ENCODE measurements at places on chromosomes 11 and 22.

- peaks cover 15% of the 10 kb centered on the region for H3K4me1 ChIP-seq
- H3K36me3 ChIP-seq = no peaks in the 10 kb centered on the region
- DNase-seq = no peak
- no peak overlapping the region for H3K4me3 ChIP-seq
- H3K27me3 ChIP-seq = no peaks in the 10 kb centered on the region
These were observed 32.1 kb downstream of the GRIK4 start for GRCh38 chr11:120543521-120544215.

GRCh38 chr22:25853501-25854284 is 111.7 kb downstream of the MYO18B start:
- H3K4me3 ChIP-seq = no peak overlapping the region
- no peak overlapping the region for H3K27ac ChIP-seq
- H3K4me1 ChIP-seq = no peaks in the 10 kb centered on the region
- H3K36me3 ChIP-seq = peaks cover 50% of the 10 kb centered on the region
- no peaks in the 10 kb centered on the region for H3K27me3 ChIP-seq

- no peak overlapping the region for H3K4me3 ChIP-seq
- no peak overlapping the region for H3K27ac ChIP-seq
- no peaks in the 10 kb centered on the region for H3K4me1 ChIP-seq
- H3K36me3 ChIP-seq = no peaks in the 10 kb centered on the region
- no peaks in the 10 kb centered on the region for H3K27me3 ChIP-seq
- DNase-seq = no peak
These were observed 375.1 kb downstream of the SOX6 start for GRCh38 chr11:15981292-15981691.

- no peak for DNase-seq
- no peaks in the 10 kb centered on the region for H3K27me3 ChIP-seq
- no peak overlapping the region for H3K4me3 ChIP-seq
- peaks cover 52% of the 10 kb centered on the region for H3K36me3 ChIP-seq
These were observed 33.0 kb downstream of the SAMM50 start for GRCh38 chr22:43988116-43988820.

DNA sequence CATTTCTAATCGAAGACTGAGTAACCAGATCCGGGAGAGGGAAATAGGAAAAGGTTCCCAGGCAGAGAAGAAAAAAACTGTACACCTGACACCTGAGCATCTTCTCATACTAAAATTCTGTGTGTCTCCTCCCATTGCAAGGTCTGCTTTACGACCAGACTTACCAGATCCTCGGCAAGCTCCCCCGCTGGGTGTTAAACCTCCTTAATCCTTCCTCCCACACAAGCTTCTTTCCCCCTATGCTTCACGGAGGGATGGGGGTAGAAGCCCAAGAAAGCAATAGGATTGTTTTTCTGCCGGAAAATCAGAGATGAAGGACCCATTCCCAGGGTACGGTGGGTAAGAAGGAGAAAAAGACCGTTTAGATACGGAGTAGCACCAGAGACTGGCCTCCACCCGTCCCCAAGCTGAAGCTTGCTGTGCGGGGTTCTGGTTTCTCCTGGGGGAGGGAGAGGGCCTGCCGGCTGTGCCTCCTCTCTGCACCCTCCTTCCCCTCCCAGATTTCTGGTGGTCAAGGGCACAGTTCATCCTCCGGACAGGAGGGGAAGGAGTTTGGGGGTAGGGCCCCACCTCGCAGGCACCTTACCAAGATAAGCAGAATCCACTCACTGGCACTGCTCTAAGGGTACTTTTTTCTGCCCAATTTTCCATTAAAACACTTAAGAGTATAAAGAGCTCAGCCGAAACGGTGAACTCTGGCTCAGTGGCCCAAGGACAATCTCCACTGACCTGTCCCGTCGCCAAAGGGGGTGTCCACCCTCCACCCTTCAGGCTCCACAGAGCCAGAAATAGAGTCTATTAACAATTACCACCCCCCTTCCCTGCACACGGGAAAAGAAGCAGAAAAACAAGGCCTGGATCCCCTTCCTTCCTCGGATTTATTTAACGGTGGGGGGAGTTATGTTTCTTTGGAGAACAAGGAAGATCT is 1.2 kb downstream of the TOB2 start:
- no peaks in the 10 kb centered on the region for H3K27me3 ChIP-seq
- H3K27ac ChIP-seq = peak overlapping the region; percentile 100
- H3K36me3 ChIP-seq = peaks cover 15% of the 10 kb centered on the region
- peaks cover 13% of the 10 kb centered on the region for H3K4me1 ChIP-seq

GRCh38 chr22:45703758-45704157 is 32.1 kb downstream of the ATXN10 start:
- H3K4me1 ChIP-seq = no peaks in the 10 kb centered on the region
- no peaks in the 10 kb centered on the region for H3K27me3 ChIP-seq
- DNase-seq = no peak
- no peak overlapping the region for H3K4me3 ChIP-seq

DNA sequence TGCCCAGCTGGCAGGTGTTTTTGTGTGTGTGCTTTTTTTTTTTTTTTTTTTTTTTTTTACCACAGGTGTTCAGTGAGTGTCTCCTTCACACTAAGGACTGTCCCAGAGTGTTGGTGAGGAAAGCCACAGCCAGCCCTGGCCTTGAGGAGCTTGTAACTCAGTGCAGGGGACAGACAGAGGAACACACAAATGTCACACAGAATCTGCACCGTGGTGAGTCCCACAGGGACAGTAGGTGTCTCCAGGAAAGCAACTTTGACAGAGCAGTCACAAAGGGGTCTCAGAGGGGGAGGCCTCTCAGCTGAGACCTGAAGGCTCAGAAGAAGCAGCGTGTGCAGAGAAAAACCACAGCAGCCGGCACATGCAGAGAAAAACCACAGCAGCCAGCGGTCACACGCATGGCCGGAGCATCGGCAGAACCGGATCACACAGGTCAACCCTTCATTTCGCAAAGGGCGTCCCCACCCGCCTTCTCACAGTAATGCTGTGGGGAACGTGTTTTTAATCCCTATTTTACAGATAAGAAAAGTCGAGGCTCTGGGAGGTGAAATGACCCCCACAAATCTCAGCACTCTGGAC is 101.7 kb upstream of the PRR5 start:
- no peaks in the 10 kb centered on the region for H3K4me1 ChIP-seq
- DNase-seq = no peak
- H3K27ac ChIP-seq = no peak overlapping the region
- no peak overlapping the region for H3K4me3 ChIP-seq
- H3K36me3 ChIP-seq = no peaks in the 10 kb centered on the region

GRCh38 chr22:45462034-45462655 is 40.5 kb upstream of the FBLN1 start:
- H3K4me1 ChIP-seq = peaks cover 7% of the 10 kb centered on the region
- no peak overlapping the region for H3K4me3 ChIP-seq
- H3K27ac ChIP-seq = no peak overlapping the region
- H3K27me3 ChIP-seq = no peaks in the 10 kb centered on the region
- DNase-seq = no peak

DNA sequence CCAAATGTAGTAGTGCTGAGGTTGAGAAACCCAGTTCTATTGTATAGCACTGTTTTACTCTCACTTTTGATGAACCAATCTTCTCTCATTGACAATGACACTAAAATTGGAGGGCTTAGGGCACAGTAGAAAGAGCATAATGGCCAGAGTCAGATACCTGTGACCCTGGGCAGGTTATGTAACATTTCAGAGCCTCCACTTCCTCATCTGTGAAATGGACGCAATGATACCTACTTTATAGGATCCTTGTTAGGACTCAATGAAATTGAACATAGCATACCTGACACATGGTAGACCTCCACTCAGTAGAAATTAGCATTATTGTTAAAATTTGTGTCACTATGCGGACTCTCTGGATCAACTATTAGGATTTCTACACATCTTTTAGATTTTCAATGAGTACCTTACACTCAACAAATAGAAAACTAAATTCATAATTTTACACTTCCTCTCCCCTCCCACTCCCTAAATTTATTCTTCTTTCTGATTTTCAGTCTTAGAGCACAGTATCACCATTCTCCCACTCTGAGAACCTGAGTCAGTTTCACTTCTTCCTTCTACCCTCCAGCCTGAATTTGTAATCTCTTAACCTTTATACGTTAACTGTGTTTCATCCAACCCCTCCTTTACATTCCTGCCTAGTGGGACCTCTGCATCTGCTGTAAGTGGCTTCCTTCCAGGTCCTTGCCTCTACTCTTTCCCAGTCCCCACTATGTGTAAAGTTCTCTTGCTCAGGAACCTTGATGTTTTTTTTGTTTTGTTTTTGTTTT is 78.3 kb downstream of the MICAL2 start:
- no peak for DNase-seq
- peaks cover 41% of the 10 kb centered on the region for H3K4me1 ChIP-seq
- H3K27me3 ChIP-seq = no peaks in the 10 kb centered on the region
- H3K27ac ChIP-seq = peak overlapping the region; percentile 70

DNA sequence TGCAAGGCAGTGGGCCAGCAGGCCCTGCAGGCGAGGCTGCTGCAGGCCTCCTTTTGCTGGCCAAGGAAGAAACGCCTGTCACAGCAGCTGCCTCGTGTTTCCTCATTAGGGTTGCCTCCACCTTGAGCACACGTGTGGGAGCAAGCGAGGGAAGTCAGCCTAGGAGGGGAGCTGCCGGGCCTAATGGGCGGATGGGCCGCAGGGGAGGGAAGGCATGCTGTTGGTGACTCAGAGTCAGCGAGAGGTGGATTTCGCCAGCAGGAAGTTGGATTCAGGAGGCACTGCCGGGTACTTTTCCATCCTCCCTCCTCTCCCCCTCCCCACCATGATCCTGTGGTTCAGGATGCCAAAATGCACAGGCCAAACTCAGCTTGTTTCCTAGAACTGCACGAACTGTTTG is 498.7 kb downstream of the METTL15 start:
- no peak overlapping the region for H3K27ac ChIP-seq
- H3K4me3 ChIP-seq = no peak overlapping the region
- no peaks in the 10 kb centered on the region for H3K36me3 ChIP-seq
- no peak for DNase-seq
- no peaks in the 10 kb centered on the region for H3K4me1 ChIP-seq
- no peaks in the 10 kb centered on the region for H3K27me3 ChIP-seq

DNA sequence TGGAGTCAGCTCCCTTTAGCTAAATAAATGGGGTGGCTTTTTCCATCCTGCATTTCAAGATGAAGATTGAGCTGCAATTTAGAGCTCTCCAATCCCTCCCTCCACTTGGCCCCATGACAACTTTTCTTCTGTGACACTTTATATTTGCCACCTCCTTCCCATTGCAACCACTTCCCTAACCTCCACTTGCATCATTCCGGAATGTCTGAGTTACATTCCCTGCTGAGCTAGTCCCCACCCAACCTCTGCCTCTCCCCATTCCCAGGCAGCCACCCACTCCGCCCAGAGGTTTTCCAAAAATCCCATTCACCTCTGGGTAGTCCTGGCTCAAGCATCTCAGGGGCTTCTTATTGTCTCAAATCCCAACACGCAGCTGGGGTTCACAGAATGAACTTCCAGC is 24.7 kb downstream of the PC start:
- H3K4me3 ChIP-seq = no peak overlapping the region
- no peak for DNase-seq
- H3K27ac ChIP-seq = no peak overlapping the region

DNA sequence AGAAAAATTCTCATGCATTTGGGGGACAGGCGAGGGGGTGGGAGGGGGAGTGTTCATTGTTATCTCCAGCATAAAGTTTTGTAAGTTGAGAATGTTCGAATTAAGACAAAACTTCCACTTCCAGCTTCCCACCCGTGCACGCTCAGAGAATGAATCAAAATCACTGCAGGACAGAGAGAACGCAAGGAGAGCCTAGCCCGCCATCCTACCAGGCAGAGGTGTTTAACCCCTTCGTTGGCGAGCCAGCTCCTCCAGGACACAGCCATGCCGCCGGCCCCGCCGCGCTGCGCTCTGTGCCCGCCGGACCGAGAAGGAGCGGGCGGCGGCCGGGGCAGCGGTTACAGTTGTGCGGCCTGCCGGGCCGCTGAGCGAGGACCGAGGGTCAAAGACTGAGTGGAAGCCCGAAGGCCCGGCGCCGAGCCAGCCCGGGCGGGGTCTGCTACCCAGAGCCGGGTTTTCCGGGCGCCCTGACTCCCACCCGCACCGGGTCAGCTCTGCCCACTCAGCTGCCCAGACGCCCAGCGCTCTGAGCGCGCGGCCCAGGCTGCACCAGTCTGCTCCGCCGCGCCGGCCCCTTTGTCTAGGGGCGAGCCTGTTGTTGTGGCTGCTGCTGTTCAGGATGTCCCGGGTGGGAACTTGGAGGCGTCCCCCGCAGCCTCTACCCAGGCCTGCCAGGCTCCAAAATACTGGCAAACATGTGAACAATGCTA is at the start of gene NOX4:
TSS of gene NOX4 (minus strand) at position 395 of the 710 bp plus-strand sequence. CDS start at position 266, 129 bp downstream.
- no peaks in the 10 kb centered on the region for H3K27me3 ChIP-seq
- peak within 1 kb of the TSS; percentile 92 for H3K27ac ChIP-seq
- no peaks in the 10 kb centered on the region for H3K4me1 ChIP-seq

DNA sequence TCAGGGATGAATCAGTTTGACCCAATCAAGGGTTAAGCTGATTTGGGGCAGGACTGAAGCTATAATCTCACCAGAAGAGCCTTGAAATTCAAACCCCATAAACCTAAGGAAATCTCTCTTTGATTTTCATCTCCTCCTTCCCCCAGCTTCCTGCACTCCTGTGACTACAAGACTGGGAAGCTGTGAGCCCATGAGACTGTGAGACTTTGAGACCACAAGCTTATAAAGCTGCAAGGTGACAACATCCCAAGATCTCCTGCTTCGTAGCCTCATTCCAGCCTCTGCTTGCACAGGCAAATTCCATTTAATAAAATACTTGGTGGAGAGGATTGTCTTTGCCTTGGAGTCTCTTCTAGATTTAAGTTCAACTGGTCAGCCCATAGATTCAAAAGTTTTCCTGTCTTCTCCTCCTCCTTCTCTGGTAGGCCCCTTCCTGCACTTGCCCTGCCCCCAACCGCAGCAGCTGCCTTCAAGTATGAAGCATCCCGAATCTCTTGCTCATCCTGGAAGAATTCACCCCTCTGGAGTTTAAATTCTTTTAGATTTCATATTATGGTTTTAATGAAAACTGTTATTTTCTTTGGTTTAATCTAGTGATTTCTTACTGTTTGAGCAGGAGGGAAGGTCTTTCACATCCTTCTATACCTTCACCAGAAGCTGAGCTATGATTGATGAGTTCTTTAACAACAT is 42.1 kb downstream of the PAMR1 start:
- H3K36me3 ChIP-seq = no peaks in the 10 kb centered on the region
- no peaks in the 10 kb centered on the region for H3K4me1 ChIP-seq
- no peak overlapping the region for H3K27ac ChIP-seq
- DNase-seq = no peak
- no peak overlapping the region for H3K4me3 ChIP-seq
